ENCODE measurements at places on chromosomes 3 and 15. TPM values are rescaled to one million over a fixed set of nuclear protein-coding genes. Genes with fewer than 3 reads are reported as not detected.

ELL3 gene
- total RNA-seq, result 7.1 TPM

DNA sequence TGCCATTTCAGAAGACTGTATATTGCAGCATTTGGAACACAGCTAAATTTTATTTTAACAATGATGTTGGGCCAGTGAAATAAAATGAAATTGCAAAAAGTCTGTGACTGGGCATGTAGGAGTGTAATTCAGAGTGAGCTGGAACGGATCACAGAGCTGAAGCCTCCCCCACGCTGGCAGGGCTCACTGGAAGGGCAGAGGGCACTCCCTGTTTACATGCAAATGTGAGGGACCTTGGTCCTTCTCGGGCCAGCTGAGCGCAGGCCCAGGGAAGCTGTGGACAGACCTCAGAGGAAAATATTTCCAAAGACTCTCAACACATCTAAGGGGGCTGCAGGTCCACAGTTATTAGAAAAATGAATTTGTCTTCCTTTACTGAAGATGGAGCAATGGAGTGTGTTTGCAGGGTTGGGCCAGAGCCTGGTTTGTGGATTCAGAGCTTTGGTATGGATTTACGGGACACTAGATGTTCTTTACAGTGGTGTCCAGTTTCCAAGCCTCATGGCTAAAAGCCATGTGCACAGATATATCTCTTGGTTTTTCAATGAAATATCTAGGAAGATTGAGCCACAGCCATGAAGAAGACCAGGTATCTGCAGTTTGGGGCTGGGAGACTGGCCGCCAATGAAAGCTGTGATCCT, 32.0 kb downstream of the TRPM1 start:
- no peak for DNase-seq

TRAT1 gene
- 0.84 TPM for total RNA-seq

SEMA3G gene
- 115 TPM for total RNA-seq

EFHB gene
- 1.1 TPM for total RNA-seq

- no peak for DNase-seq
Observed at GRCh38 chr3:136122006-136122405, 74.1 kb downstream of the MSL2 start.

- DNase-seq, result no peak
Observed at GRCh38 chr15:63340353-63340752, 41.3 kb downstream of the CA12 start.

DPPA2 gene
- not detected for total RNA-seq

DNA sequence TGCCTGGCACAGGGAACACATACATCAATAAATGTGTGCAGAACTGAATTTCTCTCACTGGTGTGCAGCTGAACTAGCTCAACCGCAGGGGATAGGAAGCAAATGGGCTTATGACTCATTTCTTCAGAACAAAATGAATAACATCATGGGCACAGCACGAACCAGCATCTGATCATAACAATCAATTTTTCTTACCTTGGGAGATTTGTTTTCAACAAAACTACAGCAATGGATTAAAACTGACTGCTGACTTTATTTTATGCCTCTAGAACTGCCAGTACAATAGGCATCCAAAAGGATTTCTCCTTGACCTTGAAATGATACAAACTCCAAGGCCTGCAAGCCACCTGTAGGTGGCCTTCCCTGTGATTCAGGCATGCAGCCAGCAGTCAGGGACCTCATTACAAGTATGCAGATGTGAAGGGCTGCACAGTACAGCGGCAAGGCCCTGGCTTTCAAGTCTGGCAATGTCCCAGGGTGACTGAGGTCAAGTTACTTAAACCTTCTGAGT, 26.1 kb downstream of the TAMM41 start:
- no peak for DNase-seq

DNA sequence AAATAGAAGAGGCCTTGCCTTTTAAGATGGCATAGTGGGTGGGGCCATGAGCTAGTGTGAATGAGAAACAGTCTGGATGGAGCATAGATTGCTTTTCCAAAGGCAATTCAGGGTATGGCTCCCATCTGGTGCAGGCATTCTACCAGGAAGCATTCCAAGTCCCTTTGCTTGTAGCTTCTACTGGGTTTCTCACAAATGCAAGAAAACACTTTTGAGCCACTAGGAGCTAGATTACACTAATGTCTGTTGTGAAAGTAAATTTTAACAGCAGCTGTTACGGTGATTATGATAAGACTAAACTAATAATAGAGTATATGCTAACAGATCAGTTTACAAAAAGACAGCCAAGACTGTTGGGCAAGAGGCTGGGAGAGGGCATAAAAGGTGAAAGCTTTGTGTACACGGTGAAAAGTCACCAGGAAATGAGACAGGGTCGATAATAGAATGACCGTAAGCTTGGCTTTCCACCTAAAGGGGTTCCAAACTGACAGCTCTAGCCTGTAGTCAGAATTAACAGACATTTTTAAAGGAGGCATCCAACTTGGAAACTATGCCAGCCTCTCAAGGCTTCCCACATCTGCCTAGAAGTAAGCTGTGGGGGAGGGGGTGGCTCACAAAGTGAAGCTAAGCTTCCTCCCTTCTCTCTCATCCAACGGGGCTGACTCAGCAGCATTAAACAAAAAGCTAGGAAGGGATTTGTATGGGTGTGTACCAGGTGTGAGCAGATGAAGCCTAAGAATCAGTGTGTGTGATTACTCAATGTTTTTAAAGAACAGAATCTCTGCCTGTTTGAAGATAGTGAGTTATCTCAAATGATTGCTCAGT, 61.1 kb upstream of the GPD1L start:
- peak; percentile 24 for DNase-seq

- no peak for DNase-seq
Observed at GRCh38 chr15:28861031-28861534, 12.6 kb upstream of the GOLGA6L7 start.

GRCh38 chr3:23494967-23495366, 291.8 kb downstream of the UBE2E2 start:
- no peak for DNase-seq
